ENCODE measurements at places on chromosomes 1 and 21.
A peak's percentile ranks its signal among the peaks of the same experiment; 100 is the strongest.

GRCh38 chr1:177871613-177872307 is 98.1 kb downstream of the SEC16B start:
- DNase-seq: no peak

GRCh38 chr1:31054349-31054748 is 11.2 kb downstream of the PUM1 start:
- no peak for DNase-seq

DNA sequence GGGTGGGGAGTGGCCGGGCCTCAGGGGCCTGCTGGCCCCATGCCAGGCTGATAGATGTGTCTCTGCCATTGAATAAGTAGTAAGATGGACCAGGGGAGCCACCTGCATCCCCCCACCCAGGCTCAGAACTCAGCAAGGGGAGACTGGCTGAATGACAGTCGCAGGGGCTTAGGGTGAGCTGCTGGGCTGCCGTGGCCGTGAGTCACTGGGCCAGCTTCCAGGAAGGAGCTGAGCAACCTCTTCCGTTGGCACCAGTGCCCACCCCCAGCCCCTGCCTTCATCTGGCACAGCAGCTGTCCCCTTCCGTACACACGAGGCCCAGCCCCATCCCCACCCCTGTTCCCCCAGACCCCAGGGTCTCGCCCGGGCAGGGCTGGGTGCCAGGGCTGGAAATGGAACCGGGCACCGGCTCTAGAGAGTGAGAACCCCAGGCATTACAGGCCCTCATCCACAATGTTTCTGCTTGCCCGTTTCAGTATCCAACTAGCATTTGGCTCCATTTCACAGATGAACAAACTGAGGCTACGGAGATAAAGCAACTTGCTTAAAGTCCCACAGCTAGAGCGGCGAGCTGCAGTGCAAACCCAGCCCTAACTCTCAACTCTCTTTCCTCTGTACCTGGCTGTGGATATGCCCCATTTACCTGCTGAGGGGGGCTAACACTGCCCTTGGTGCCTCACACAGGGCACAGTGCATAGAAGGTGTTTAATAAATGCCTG is 10.2 kb downstream of the WNT4 start:
- no peak for DNase-seq

DNA sequence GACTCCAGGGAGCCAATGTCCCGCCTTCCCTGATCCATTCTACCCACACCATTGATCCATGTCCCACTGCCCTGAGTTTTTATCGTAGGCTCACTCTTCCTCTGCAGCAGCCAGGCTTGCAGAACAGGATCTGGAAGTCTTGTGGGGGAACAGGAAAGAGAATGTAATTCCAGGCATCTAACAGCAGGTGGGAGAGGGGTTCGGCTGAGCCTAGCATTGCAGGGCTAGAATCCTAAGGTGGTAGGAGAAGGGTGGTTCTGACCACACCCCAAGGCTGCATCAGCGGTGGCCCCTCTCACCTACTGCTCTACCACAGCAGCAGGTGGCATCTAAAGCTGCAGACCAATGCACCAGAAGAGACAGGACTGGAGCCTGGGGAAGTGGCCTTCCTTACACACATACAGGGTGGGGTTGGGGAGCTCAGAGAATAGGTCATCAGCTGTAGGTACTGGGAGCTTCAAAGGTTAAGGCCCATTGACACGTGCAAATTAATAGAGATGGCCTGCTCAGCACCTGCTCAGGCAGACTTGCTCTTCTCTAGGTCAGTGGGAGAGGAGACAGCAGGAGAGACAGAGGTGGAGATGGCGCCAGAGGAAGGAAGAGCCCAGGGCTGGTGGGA is 20.5 kb downstream of the KNCN start:
- DNase-seq: no peak

- no peak for DNase-seq
Measured at GRCh38 chr1:6809461-6809860, 24.2 kb downstream of the CAMTA1 start.

DNA sequence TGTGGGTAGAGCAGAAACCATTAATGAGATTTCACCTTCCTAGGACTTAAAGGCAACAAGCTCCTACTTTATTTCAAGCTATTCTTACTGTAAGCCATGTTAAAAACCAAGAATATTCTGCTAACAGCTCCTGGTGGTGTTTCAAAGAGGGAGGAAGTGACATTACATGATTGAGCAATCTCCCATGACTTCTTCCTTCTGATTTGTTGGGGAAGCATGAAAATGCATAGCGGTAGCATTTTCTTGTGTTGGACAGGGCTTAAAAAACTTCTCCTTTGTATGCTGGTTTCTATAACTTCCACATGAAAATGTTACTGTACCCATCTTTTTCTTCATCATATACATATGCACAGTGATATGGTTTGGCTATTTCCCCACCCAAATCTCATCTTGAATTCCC is 297.0 kb upstream of the SNX7 start:
- DNase-seq: no peak

DNA sequence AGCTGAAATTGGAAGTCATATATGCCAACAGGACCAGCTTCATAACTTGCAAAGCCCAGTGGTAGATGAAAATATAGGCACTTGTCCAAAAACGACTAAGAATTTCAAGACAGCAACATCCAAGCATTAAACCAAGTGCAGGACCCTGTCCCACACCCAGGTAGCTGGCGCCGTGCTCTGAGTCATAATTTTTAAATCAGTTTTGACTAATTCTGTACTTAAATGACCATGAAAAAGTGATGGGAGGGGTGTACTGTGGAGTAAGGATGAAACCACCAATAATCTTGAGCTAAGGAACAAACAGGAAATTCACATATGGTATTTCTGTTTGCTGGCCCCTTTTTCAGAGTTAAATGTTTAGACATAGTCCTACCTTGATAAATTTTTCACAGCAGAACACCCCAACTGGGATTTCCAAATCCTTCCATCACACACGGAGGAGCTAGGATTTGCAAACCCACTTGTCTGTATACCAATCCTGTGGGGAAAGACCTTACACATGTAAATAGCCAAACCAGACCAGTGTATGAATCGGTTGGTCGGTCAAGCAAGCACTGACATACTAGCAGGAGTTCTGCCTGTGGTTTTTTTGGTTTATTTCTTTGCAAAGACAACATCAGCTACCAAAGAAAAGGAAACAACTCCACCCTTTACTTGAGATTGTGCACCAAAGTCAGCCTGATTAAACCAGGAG is 235.7 kb upstream of the RAB4A start:
- DNase-seq: no peak

DNA sequence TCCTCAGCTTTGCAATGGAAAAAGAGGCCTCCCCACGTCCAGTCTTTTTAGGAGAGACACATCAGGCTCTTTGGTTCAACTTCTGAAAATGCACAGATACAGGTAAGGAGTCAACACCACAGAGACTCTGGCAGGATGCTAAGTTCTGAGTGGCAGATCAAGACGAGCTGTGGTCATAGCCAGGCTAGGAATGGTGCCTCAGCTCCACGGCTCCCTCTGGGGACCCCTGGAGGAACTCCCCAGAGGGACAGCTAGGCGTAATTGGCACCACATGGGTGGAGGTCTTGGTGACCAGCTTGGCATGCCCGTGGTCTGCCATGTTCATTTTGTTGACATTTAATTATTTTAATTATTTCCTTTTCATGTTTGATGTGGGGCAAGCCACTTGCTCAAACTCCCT is 206.1 kb downstream of the KAZN start:
- no peak for DNase-seq

DNA sequence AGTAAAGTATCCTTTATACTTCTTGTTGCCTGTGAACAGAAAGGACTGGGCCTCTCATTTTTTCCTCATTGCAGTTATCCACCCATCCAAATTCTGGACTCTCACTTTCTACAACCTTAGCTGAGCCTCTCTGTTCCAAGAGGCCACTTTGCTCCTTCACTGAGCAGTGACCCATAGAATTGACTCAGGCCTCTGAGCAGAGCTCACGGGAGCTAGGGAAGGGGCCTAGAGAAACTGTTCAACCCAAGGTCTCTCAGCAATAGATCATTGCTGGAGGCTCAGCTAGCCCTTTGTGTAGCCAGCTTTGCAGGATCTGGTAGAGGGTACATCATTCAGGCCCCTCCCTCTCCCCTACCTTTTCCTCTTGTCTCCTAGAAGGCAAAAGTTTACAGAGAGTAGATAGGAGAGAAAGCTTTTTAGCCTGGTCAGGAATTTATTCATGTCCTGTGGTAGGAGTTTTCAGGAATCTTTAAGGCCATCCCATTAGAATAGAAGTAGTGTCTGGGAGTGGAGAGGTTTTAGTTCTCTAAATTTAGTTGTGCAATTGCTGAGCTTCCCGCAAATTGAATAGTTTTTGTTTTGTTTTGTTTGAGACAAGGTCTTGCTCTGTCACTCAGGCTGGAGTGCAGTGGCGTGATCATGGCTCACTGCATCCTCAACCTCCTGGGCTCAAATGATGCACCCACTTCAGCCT is 6.7 kb downstream of the INTS3 start:
- no peak for DNase-seq

DNA sequence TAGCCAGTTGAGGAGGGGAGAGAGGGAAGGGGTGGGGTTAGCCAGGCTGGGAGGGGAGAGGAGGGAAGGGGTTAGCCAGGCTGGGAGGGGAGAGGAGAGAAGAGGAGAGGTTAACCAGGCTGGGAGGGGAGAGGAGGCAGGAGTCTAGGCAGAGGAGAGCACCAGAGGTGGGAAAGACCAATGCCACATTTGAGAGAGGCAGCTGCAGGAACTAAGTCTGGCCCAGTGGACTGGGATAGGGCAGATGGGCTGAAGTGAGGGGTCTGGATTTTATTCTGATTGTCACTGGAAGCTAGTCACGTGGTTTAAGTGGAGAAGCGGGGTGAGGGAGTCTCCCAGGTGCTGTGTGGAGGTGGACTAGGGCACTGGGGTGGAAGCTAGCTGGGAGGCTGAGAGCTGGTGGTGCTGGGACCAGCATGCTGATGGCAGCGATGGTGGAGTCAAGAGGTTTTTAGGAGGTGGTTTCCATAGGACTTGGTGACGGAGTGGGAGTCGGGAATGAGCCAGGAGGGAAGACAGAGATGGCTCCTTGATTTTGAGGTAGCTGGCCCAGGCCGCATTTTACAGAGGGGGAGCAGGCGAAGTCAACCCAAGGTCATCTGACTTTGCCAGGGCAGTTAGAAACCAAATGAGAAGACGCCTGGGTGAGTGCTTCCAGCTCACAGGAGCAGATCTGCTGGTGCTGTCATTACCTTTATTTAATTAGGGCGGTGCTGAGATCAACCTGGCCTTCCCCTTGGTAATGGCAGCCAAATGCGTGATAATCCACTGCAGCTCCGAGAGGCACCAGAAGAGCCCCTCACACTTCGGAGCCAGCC is 42.8 kb downstream of the DISP3 start:
- DNase-seq: no peak

GRCh38 chr1:156805766-156806511 is 10.7 kb downstream of the SH2D2A start:
- no peak for DNase-seq

DNA sequence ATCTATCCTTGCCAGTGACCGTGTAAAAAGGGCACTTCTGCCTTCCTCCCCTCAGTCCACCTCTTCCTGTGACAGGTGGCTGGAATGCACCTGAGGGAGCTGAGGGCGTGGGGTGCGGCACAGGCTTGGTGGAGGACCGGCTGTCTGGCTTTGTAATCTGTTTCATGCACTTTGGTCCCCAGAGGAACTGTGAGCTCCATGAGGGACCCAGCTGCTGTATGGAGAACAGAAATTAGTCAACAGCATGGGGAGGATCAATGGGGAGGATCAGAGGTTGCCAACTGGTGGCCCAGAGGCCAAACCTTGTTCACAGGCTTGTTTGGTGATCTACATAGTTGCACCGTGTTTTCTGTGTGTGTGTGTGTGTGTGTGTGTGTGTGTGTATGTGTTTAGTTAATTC is 19.0 kb upstream of the LUZP1 start:
- DNase-seq: no peak

- no peak for DNase-seq
Measured at GRCh38 chr1:181257117-181257516, 168.6 kb downstream of the IER5 start.

DNA sequence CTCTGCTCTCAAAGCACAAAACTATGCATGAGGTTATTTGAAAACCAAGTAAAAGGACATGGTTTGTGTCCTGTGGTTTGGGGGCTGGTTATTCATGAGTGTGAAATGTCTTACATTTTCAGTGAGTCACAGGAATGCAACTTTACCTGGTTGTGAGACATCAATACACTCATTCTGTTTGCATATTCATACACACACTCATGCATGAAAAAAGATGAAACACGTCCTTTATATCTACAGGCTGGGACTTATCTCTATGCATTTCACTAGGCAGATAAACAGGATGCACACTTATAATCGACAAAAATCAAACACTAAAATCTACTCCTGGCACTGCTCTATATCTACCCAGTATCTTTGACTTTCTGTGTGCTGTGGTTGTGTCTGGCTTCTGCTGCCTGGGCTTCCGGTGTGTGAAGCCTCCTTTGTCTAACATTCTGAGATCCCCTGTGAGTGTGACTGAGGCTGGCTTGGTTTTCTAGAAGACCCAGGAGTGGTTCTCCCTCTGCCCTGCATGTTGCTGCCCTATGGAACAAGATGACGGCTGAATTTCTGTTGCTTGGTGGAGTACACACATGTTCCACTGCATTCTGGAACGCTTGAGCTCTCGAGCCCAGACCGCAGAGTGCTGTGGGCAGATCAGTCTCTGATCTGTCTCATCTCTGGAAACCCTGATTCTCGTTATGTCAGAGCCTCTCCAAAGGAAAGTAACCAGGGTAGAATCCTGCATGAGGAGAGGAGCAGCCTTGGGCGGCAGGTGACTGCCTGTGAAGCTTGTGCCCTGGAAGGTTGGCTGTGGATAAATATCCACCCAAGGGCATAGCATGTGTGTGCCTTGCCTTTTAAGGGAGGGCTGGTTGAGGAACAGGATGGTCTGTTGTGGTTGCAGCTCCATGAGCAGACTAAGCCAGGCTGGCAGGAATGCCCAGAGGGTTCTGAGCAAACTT is 19.7 kb upstream of the FASLG start:
- peak; percentile 68 for DNase-seq

- DNase-seq: no peak
Measured at GRCh38 chr1:23628951-23629387, 62.6 kb upstream of the RPL11 start.

DNA sequence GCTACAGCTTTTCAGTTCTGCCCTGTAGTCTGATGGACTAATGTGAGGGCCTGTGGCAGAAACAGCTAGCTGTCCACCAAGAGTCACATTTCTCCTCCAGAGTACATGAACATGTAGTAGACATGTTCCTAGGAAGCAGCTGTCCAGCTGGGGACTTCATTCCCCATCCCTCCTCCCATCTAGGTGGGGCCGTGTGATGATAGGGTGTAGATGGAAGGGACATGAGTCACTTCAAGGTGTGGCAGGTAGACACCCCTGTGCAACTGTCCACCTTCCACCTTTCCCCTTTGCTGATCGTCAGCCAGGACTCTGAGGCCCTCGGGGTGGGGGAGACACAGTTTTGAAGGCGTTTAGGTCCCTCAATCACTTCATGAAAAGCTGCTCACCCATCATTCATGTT is 3.6 kb upstream of the RD3 start:
- no peak for DNase-seq

DNA sequence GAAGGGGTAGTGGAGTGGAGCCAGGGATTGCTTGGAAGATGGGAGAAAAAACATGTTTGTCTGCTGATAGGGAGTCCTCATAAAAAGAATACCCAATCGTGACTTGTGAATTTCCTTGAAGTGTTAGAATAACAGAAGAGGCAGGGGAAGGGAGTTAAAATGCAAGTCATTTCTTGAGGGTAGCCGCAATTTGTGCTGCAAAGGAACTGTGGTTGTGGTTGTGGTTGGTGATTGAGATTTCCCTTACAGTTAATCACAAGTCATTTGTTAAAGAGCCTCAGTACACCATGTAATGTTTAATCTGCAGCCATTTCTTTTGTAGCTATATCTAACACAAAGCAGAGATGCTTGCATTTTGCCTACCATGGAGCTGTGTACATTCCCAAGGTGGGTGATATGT is 38.5 kb upstream of the EGLN1 start:
- DNase-seq: peak; percentile 30

- DNase-seq: no peak
Measured at GRCh38 chr1:223513309-223513708, 120.1 kb downstream of the CCDC185 start.

Measured in activated T-helper 9 cell treated with anti-CD3 and anti-CD28 coated beads, Interleukin-2, amount 50 U/mL, for 16 hours (primary cell).